ENCODE measurements at places on chromosomes 2 and 18. TPM values are rescaled to one million over a fixed set of nuclear protein-coding genes. Genes with fewer than 3 reads are reported as not detected.

DNA sequence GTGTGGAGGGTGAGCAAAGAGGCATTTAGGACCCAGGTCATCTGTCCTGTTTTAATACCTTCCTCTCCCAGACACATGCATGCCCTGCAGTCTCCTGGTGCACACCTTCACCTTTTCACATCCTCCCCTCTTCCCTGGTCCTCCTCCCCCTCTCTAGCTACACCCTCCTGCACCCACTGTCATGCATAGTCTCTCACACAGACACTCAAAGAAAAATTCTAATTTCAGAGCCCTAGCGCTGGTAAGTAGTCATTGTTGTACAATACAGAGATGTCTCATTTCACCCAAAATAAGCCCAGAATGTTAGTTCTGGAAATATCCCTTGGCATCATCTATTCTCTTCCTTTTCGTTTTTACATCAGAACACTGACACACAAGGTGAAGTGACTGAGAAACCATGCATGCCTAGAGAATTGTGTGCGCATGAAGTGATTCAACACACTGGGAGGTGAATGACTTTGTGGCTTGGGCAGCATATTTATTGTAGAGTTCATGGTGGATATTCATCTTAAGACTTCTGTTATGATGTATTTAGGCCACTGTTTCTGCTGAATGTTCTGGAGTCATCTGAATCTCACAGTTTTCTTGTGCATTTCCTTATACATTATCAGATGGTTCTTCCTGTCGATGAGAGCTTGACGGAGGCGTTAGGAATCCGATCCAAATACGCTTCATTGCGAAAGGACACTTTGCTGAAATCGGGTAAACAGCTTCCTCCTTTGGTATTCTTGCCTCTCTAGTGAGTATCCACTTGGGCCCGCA, 69.9 kb downstream of the COA5 start:
- DNase-seq: no peak
- H3K4me3 ChIP-seq: no peak overlapping the region
- no peaks in the 10 kb centered on the region for H3K4me1 ChIP-seq
- H3K27ac ChIP-seq: no peak overlapping the region
- peaks cover 20% of the 10 kb centered on the region for H3K36me3 ChIP-seq
- no peaks in the 10 kb centered on the region for H3K27me3 ChIP-seq

The ANKRD30B gene
- not detected for total RNA-seq

- peak; percentile 71 for DNase-seq
- H3K27ac ChIP-seq: no peak overlapping the region
- H3K4me3 ChIP-seq: peak overlapping the region; percentile 87
These were observed 705 bp upstream of the TEX261 start for GRCh38 chr2:70995426-70995729.

DNA sequence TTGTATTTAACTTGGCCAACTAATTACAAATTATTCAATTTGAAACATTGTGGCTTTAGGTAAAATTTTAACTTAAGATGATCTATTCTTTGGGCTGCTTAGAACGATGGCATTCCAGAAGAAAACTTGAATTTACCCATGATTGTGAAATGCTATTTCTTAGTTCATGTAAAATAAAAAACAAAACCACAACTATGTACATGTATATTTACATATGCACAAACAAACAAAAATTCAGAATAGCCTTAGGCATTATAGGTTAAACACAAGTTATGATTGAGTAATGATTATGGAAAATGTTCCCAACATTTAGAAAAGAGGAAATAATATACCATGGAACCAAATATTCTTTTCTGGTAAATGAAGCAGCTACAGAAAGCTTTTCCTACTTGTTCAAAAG, 3.5 kb upstream of the SMCHD1 start:
- H3K27me3 ChIP-seq: no peaks in the 10 kb centered on the region
- peaks cover 13% of the 10 kb centered on the region for H3K4me1 ChIP-seq
- no peak for DNase-seq
- no peak overlapping the region for H3K4me3 ChIP-seq
- no peak overlapping the region for H3K27ac ChIP-seq

GRCh38 chr2:15840148-15840547, 100.2 kb upstream of the MYCN start:
- H3K36me3 ChIP-seq: no peaks in the 10 kb centered on the region
- peaks cover 5% of the 10 kb centered on the region for H3K4me1 ChIP-seq
- no peak overlapping the region for H3K27ac ChIP-seq
- H3K4me3 ChIP-seq: no peak overlapping the region

GRCh38 chr2:98833172-98833916, 102.4 kb upstream of the MGAT4A start:
- DNase-seq: no peak
- no peaks in the 10 kb centered on the region for H3K36me3 ChIP-seq
- H3K4me1 ChIP-seq: no peaks in the 10 kb centered on the region

DNA sequence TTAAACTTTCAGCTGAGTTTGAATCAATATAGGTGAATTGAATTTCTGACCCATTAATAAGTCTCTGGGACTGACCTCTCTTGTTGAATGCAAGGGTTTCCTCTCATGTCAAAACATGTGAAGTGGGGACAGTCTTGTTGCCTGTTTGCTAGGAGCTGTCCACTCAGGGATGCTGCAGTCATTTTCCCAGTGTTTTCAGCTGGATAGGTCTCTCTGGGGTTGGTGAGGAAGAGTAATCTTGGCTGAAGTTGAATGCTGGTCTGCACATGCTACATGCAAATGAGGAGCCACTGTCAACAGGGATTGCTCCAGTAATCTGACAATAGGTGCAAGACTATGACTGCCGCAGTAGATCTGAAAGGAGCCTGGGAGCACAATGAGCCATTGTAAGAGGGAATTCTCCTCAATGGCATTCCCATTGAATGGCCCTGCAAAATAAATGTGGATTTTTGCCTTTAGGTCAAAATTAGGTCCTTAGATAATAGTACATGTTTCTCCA, 34.1 kb upstream of the IL1RL1 start:
- no peak overlapping the region for H3K4me3 ChIP-seq
- H3K27ac ChIP-seq: no peak overlapping the region
- DNase-seq: no peak

DNA sequence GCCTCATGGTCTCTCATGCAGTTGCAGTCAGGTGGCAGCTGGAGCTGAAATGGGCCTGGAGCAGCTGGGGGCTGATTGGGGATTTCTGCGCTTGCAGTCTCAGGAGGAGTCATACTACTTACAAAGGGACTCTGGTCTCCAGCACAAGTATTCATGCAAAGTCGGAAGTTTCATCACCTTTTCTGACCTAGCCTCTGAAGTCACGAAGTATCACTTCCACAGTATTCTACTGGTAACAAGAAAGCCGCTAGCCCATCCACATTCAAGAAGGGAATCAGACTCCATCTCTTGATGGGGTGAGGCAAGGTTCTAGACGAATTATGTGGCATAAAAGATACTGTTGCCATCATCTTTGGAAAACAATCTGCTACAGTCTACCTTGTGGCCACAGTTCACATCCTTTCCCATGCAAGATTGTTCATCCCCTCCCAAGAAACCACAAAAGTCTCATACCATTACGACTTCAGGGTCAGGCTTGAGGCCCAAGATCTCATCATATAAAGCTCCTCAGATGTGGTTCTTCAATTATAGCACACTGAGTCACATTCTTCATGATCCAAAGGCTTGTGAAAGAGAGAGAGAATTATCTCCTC, 95.3 kb downstream of the SMC6 start:
- no peak for DNase-seq
- H3K36me3 ChIP-seq: peaks cover 20% of the 10 kb centered on the region
- H3K4me3 ChIP-seq: no peak overlapping the region
- H3K27me3 ChIP-seq: no peaks in the 10 kb centered on the region
- no peak overlapping the region for H3K27ac ChIP-seq
- no peaks in the 10 kb centered on the region for H3K4me1 ChIP-seq

DNA sequence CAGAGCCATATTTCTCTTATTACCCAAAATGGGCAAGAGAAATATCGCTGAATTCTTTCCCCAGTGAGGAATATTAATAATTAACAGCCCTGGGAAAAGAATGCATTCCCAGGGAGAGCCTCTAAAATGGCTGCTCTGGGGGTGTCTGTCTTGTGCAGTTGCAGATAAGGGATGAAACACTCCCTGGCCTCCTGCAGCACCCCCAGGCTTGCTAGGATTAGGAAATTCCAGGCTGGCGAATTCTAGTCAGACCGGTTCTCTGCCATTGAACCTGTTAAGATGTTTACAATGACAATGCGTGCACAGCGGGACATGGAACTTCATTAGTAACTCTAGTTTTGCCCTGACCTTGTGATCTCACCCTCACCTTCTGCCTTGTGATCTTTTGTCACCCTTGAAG, 24.5 kb downstream of the MRPL30 start:
- H3K36me3 ChIP-seq: no peaks in the 10 kb centered on the region
- H3K4me1 ChIP-seq: no peaks in the 10 kb centered on the region
- H3K4me3 ChIP-seq: no peak overlapping the region

Data from K562 (cell line).